ENCODE measurements at places on chromosomes 1 and 21.

GRCh38 chr1:147820761-147821297 is 60.4 kb upstream of the GJA5 start:
- no peak for DNase-seq

DNA sequence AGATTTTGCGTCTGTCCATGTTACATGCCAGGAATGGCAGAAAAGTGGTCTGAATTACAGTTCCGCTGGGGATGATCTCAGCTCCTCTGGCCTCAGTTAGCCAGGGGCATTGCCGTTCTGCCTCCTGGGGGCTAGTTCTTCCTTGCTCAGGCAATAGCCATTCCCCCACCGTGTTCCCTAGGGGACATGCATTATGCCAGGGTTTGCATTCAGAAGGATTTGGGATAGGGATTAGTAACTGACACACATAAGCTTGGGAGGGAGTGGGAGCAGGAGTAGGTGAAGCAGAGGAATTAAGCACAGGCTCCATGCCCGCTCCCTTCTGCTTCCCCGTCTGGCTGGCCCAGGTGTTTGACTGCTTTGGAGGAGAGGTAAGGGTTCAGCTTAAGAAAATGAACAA is 12.7 kb downstream of the LRRC71 start:
- no peak for DNase-seq

- no peak for DNase-seq
Observed at GRCh38 chr1:228007801-228008341, 1.1 kb downstream of the WNT3A start.

GRCh38 chr1:182679684-182680083 is 4.7 kb downstream of the RGS8 start:
- DNase-seq, result no peak

- no peak for DNase-seq
Observed at GRCh38 chr1:43586136-43586731, 55.6 kb downstream of the PTPRF start.

DNA sequence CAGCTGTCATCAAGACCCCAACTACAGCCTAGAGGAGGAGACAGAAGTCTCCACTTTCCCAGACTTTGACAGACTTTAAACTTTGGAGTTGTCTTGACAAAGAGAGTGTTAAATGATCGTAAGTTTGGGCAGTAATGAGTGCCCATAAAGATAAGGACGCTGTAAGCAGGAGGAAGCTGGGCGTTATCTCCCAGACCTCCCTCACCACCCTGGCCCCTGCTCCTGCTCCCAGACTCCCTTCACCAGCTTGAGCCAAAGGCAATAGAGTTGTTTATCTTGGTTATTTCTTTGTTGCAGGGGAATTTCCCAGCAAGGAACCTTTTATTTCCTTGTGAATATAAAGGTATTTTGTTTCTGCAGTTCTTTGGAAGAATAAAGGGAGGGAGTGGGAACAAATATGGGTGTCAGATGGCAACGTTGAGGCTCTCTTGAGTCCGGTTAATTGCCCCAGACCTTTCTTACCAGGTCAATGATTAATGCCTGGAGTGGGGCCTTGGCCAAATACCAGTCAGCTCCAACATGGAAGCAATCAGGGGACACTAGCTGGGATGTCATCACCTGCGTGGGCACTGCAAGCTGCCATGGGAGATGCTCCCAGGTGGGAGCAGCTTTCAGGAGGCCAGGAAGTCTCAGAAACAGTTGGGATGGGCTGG is 4.4 kb downstream of the PIGR start:
- no peak for DNase-seq

GRCh38 chr1:11746092-11746491 is 10.2 kb downstream of the AGTRAP start:
- DNase-seq, result no peak

DNA sequence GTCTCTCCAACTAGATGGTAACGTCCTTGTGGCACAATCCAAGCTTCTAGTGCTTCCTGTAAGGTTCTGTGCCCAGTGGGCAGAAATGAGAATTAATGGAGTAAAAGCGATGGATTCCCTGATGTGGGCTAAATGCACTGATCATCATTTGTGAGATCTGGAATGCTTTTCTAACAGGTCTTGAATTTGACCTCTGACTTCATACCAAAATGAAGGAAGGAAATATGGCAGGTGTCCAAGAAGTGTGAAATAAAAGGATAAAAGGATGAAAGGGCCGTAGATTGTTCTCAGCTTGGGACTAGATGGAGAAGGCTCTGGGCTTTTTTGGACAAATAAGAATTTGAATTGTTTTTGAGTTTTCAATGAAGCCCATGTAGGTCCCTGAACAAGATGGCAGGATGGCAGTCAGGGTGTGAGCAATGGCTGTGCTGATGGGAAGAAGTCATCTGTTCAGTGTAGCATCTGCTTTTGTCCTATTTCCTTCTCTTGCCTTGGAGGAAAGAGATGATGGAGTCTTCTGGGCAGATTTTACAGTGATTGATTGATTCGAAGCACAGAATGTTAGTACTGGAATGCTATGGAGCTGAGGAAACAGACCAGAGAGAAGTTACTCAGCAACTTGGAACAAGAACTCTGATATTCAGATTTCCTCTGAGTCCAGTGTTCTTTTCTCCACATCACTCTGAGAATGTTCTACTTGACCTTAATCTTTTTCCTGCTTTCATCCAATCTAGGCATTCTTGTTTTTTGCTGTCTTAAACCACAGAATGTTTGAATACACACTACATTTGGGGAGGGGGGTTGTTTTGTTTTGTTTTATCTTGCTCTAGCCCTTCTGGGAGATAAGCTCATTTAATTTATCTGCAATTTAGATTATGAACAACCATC is 286.0 kb downstream of the HLX start:
- no peak for DNase-seq
